Left colon (tissue), 2 donors: ENCODE measurements at places on chromosomes 4 and X. TPM values are rescaled to one million over a fixed set of nuclear protein-coding genes. Genes with fewer than 3 reads are reported as not detected.

OFD1 gene
- 27.7 TPM for total RNA-seq

USP17L18 gene
- not detected for total RNA-seq

MECP2 gene
- 32.3 TPM for total RNA-seq

MAGEB1 gene
- total RNA-seq: not detected

CEP44 gene
- 15.5 TPM for total RNA-seq

ATP1B4 gene
- total RNA-seq: not detected

CPE gene
- total RNA-seq: 24.8 TPM

AWAT2 gene
- total RNA-seq: not detected

DMP1 gene
- total RNA-seq: not detected

SLC6A8 gene
- total RNA-seq: 170 TPM

MAGEB4 gene
- not detected for total RNA-seq

GRCh38 chr4:118909173-118909956 lies 20.7 kb downstream of the SYNPO2 start:
- no peak for DNase-seq

DNA sequence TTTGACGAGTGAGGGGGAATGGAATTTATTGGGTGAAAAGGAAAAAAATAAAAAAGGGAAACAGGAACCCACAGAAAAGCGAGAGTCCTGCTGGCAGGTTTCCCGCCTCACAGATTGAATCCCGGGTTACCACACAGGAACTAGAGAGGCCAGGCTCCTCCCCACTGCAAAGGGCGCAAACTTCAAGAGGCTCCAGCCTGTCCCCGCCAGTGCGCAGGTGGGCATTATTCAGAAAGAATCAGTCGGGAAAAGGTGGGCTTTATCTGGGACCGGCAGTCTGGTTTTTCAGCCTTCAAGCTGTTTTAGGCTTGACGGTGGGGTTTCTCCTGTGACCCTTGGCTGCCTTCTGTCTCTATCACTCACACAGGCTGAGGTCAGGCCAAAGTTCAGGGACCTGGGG lies 1496.8 kb downstream of the RPA4 start:
- no peak for DNase-seq

DNA sequence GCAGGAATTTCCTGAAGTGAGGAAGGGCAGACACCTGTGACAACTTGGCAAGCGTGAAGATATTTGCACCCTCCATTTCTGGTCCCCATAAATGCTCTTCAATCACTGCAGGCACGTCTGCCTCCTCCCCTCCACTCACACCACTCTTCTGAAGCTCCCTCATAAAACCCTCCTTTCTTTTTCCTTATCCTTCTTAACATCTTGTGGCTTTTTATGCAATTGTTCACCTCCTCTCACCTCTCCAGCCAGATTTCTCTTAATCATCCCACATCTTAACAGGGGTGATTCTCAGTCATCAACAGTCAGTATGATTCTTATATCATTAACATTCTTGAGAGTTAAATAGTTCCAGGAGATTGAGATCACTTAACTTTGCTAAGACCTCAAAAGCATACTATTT lies 277.4 kb downstream of the SPRY1 start:
- DNase-seq: no peak

GRCh38 chrX:30652527-30653414 lies 452 bp upstream of the GK start:
- peak; percentile 96 for DNase-seq

GRCh38 chr4:86130160-86130933 lies 229.5 kb downstream of the MAPK10 start:
- DNase-seq: no peak

- DNase-seq: no peak
Observed at GRCh38 chr4:17276776-17277175, 235.1 kb downstream of the QDPR start.

DNA sequence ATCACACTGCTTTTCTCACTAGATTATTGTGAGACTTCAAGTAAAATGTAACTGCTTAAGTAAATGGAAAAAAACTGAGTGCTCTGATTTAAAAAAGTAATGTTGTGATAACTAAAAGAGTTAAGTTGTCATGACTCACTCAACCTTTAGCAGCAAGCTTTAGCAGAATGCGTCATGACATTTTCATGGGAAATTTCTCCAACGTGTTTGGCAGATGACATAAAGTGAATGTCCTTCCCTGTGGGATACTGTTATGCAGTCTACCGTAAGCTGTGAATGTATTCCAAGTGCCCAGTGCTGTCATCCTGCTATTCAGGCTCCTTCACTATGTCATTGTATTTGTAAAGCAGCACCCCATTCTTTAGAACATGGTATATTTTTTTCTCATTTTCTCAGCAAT lies 136.2 kb downstream of the CPXCR1 start:
- no peak for DNase-seq

GRCh38 chr4:25624616-25625015 lies 31.0 kb upstream of the SLC34A2 start:
- DNase-seq: no peak

DNA sequence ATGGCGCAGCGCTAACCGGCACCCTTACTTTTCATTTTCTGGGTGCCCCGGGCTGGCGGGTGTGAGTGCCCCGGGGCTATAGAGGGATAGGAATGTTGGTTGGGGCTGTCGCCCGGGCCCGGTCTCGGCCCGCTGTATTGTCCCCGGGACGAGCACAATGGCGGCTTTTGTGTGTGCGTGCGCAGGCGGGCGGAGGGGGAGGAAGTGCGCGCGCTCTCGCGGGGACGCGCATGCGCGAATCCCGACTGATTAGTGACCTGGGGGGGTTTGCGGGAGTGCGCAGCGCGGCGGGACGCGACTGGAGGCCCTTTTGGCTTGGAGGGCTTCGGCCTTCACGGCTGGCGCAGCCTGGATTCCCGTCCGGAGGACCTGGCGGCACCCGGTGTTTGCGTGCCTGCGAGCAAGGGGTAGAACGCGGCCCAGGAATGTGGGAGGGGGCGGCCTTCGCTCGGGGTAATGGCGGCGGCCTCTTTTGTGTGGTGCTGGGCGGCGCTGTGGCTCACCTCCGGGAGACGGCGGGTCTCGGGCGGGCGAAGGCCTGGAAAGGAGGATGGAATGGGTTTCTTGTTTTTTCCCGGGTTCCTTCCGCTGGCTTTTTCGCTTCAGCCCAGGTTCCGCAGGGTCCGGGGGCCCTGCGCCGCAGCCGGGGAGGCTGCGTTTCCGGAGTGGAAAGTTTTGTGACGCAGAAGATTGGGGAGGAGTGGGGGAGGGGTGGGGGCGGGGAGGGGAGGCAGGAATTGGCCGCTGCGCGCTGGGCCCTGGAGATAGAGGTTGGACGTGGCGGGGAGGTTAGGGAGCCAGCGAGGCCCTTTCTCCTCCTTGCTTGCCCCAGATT lies 618 bp downstream of the DDX3X start:
- peak; percentile 95 for DNase-seq

- DNase-seq: no peak
Observed at GRCh38 chr4:71456841-71457240, 118.0 kb downstream of the SLC4A4 start.

GRCh38 chr4:158836002-158836369 lies 67.2 kb downstream of the FNIP2 start:
- DNase-seq: no peak

DNA sequence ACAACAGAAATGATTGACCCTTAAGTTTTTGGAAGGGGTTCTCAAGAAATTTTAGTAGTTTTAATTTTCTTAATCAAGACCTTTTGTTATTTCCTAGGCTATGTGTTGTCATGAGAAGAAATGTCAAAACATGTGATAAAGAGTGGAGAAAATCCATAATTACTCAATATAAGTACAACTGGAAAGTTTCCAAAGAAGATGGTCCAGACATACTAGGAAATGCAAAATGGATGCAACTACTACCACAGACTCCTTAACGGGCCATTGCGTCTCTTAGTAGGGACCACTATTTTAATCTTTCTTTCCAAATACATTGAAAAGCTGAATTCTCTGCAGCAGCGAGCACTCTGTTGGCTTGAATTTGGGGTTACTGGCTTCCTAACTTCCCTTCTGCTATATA lies 148.8 kb downstream of the NWD2 start:
- no peak for DNase-seq

- no peak for DNase-seq
Observed at GRCh38 chr4:33577791-33578190, 2666.5 kb downstream of the ARAP2 start.

- DNase-seq: no peak
Observed at GRCh38 chrX:633985-634958, 3.7 kb downstream of the SHOX start.

- DNase-seq: peak; percentile 75
Observed at GRCh38 chrX:24479924-24480323, 14.8 kb downstream of the PDK3 start.

GRCh38 chrX:15737190-15737958 lies 696 bp upstream of the CA5B start:
- no peak for DNase-seq

- peak; percentile 89 for DNase-seq
Observed at GRCh38 chr4:184385705-184386141, 88.6 kb downstream of the IRF2 start.

DNA sequence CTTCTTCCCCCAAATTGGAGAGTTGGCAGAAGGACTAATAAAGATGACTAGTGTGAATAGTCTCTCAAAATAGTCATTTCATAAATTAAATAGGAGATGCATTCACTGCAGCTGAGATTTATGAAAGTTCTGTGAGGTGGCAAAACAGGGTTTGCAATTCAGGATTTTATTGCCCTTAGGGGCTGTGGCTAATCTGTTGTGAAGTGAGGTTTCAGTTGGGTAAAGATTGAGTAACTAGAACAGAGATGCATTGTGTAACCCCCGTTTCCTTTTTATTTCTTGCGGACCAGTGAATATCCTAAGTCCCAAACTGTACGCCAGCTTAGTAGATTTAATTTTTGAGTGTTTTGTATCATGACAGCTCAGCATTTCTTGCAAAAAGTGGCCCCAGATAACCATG lies 16.2 kb upstream of the SCRG1 start:
- DNase-seq: no peak

GRCh38 chr4:158255727-158256324 lies 45.5 kb downstream of the TMEM144 start:
- no peak for DNase-seq

DNA sequence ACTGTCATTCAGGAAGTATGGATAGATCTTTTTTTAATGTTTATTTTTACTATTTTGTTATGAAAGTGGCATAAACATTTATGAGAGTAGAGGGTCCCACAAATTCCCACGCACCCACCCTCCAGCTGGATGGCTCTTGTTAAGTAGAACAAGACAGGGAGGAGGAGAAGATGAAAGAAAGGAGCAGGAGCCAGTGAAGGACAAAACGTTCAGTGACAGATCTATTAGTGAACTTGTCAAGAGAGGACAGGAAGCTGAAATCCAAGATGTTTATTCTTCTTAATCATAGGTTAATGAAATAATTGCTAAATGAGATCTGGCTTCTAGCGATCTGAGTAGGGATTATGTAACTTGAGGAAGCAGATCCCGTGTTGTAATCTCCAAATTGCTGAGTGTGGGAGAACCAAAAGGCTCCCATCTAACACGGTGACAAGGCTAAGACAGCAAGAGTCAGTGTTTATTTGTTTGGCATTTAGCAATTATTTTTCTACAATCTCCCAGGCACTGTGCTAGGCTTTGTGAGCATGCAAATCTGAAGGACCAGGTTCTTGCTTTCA lies 162.5 kb downstream of the SHROOM3 start:
- DNase-seq: no peak

GRCh38 chr4:184648313-184649025 lies 778 bp downstream of the CASP3 start:
- peak; percentile 74 for DNase-seq

DNA sequence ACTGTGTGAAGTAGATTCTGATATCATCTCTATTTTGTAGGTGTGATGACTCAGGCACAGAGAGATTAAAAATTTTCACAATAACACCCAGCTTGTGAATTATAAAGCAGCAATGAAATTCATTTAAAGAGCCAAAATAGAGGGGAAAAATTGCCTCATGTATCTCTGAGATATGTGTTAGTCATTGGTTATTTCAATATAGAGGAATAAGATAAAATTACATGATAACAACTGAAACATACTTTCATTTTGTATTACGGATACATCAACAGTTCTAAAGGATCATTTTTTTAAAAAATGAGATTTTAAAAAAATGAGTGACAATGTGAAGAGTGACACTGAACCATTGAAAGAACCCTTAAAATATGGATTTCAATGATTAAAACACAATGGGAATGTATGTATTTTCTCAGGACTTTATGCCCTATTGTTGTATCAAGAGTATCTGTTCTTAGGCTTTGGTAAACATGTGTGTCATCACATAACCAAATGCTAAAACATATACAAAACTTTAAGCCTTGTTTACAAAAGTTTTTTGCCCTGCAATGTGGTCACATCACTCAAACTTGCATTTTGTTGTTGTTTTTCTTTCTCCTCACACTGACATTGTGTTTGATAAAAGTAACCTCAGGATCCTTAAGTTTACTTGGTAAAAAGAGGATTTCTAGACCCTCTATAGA lies 221.3 kb downstream of the ANTXR2 start:
- no peak for DNase-seq

GRCh38 chrX:1172496-1172895 lies 40.0 kb downstream of the CRLF2 start:
- DNase-seq: no peak
